ENCODE measurements at places on chromosomes 1 and 21.

DNA sequence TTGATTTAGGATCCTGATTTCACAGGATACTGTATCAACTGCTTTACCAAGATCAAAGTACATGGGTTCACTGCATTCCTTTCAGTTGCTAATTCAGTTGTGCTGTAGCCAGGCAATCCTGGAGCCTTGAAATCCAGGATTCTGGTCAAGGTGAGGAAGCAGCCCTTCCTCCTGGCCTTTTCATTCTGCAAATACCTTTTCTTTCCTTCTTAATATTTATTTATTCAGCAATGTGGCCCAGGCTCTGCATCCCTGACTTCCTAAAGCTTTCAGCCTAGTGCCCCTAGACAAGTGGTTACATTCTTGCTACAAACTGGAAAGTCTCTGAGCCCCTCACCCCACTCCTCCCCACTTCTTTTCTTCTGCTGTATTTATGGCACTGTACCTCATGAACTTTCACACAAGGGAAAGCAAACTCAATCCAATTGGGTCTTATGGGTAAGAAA lies 16.2 kb downstream of the LRRC8D start:
- DNase-seq, result no peak

GRCh38 chr1:85976516-85977205 lies 179.9 kb downstream of the COL24A1 start:
- no peak for DNase-seq

- no peak for DNase-seq
Observed at GRCh38 chr1:58201492-58202106, 344.9 kb downstream of the OMA1 start.

DNA sequence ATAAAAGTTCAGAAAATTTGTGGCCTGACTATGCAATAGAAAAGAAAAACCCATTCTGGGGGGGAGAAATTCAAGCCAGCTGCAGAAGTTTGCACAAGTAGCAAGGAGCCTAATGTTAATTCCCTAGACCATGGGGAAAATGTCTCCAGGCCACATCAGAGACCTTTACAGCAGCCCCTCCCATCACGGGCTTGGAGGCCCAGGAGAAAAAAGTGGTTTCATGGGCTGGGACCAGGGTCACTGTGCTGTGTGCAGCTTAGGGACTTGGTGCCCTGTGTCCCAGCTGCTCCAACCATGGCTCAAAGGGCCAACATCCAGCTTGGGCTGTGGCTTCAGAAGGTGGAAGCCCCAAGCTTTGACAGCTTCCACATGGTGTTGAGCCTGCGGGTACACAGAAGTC lies 42.0 kb downstream of the IL23R start:
- no peak for DNase-seq

- DNase-seq, result no peak
Observed at GRCh38 chr1:225026701-225027100, 97.2 kb downstream of the DNAH14 start.

DNA sequence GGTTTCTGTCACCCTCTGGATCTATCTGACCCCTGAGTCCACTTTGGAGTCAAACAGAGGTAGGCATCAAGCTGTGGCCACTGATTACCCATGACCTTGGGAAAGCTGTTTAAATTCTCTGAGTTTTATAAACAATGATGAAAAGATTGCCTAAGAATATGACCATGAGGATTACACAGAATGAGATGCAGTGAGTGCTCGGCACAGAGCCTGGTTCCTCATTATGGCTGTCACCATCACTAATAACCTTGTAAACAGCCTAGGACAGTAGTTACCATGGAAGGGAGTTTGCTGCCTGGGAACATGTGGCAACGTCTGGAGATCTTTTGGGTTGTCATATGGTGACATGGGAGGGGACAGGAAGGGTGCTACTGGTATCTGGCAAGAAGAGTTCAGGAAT lies 248.3 kb upstream of the KAZN start:
- no peak for DNase-seq

DNA sequence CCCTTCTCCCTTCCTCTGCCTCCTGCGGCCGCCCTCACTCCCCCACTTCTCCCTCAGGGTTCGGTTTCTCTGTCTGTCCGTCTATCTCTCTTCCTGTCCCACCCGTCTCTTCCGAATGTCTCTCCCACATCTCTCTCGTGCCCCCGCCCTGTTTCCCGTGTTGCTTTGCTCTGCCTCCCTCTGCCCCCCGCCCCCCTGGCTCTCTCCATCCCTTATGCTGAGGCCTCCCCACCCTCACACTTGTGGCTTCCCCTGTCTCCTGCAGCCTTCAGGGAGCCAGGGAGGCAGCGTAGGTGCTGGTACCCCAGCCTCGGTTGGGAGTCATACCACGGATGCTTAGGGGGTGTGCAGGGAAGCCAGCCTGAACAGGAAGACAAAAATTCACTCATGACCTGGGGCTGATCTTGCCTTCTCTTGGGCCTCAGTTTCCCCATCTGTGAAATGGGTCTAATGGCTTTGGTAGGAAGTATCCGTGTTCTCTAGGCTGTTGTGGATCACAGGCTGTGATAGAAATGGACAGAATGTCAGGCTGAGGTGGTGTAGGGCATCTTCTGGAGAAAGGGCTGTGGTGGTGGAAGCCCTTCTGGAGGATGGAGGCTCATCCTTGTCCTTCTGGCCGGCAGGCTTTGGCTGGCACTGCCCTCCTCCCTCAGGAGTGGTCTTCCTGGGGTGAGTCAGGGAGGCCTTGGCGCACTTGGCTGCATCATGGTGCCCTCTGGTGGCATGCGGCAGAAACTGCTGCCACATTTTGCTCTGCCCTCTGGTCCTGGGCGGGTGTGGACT lies 55.5 kb downstream of the FOXO6 start:
- peak; percentile 45 for DNase-seq

GRCh38 chr1:182897696-182898095 lies 55.3 kb downstream of the SHCBP1L start:
- no peak for DNase-seq

DNA sequence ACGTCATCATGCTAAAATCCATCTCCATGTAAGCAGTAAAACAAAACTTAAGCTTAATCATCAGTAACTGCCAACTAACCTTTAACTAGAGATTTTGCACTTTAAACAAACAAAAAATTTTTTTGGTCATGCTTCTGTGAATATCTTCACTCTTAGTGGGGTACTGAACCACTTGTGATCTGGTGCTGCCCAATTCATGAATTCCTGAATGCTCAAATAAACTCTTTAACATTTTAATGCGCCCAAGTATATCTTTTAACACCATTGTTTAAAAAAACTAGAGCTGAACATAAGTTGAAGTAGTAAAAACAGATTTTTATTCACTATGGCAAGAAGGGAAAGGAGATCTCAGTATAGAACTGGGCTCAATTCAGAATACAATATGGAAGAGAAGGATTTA lies 196.9 kb upstream of the USP24 start:
- DNase-seq, result no peak

DNA sequence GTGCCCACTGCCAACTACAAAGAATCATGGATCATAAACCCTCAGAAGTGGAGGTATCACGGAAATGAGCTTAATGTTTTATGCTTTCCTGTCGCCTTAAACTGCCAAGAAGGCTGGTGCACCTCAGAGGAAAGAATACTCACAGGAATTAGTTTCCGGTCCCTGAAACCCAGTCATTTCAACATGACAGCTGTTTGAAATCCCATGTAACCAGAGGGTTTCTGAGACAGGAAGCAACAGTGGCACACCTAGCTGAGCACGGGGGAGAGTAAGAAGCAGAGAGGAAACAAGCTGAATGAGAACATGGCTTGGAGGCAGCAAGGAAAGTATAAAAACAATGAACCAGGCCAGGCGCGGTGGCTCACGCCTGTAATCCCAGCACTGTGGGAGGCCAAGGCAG lies 3.9 kb downstream of the JAK1 start:
- no peak for DNase-seq

DNA sequence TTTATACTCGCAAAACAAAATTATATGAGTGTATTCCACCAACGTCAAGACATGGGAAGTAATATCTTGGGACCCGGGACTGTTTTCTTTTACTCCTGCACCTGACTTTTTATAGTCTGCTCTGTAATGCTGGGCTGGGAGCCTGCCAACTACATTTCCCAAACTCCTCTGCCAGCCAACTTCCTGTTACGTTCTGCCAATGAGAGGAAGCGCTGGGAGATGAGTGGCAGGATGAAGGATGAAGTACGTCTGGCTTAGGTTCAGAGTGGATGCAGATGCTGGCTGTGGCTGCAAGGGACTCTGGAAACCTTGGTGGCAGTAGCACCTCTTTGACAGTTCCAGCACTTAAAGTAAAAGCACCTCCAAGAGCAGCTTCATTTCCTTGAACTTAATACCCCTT lies 59.6 kb downstream of the USP24 start:
- peak; percentile 22 for DNase-seq

DNA sequence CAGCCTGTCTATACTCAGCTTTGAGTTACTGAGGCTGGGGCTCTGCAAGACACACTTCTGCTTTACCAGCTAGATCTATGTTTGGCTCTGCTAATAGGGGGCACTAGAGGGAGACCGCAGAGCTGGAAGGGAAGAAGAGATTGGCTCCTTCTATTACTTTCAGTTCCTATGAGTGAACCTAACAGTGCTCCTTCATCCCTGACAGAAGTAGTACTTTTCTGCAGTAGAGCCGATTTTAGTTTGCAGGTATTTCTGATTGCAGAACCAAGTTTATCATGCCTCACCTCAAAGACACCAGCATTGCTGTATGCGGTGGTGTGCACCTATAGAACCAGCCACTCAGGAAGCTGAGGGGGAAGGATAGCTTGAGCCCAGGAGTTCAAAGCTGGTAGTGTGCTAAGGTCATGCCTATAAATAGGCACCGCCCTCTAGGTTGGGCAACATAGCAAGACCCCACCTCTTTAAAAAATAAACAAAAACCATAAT lies 5.7 kb upstream of the ZDHHC18 start:
- no peak for DNase-seq
